ENCODE measurements at places on chromosomes 7 and 10.

DNA sequence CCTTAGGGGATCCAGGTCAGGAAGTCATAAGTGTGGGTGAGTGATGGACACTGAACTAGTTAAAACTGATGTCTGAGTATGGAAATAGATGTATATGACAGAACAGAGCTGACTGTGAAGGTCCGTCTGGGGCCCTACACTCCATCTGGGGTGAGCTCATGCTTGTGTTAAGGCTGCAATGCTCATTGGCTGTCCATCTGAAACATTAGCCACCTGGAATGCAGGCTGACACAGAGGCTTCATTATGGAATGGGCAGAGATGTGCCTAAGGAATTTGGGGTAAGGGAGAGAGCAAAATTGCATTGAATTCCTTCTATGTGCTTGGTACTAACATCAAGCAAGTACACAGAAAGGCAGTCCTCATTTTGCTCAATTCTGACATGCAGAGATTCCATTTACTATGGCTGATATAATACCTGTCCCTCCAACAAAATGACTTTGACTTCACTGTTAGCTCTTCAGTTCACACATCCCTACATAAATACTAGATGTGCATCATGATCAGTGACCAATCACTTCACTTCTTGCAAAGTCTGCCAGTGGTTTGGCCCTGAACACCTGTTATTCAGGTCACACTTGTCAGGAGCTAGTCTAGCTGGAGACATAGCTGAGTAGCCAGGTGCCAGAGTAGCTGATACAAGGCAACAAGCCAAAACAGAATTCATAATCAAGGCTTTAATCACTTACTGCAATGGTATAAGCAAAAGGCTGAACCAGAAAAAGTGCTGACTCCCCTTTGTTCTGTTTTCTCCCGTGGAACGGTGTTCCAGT lies 128.9 kb upstream of the VWC2 start:
- DNase-seq: no peak

GRCh38 chr10:66176772-66177171 lies 749.1 kb upstream of the LRRTM3 start:
- no peak for DNase-seq

DNA sequence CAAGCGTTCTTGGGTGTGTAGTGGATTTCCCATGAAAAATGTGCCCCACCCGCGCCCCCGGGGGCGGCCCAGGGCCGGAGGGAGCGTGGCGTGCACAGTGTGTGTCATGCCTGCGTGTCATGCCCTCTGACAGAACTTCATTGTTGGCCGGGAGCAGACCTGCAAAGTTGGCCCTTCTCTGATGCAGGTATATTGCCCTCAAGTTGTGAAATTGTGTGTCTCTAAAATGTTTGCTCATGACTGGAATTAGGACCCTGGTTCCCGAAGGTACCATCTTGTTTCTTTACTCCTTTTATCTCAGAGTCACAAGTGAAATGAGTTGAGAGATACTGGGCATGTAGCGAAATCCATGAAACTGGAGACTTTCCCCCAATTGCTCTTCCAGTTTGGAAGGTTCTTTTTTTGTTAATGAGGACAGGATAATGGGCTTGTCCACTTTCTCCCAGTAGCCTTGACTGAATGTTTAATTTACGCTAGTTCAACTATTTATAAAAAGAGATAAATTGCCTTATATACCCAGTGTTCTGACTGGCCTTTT lies 26.2 kb downstream of the ADK start:
- peak; percentile 30 for DNase-seq

GRCh38 chr10:78966844-78967488 lies 101.8 kb upstream of the ZMIZ1 start:
- no peak for DNase-seq

- no peak for DNase-seq
Observed at GRCh38 chr7:149226840-149227494, 12.5 kb upstream of the ZNF212 start.

DNA sequence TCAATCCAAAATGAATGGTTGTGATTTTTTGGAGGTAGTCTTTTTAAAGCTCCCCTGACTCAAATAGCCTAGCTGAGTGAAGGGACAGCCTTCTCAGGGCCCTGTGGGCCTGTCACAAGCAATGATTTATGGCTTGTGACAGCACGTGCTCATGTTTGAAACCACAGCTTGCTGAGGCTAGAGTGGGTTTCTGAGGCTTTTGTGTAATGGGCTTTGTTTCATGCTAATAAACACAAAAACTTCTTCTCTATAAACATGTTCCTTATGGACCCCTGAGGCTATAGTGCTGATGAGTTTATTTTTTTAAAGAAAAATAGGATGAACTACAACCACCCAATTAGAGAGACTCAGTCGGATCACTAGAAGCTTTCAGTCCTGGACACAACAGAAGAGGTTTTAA lies 36.1 kb upstream of the BET1 start:
- no peak for DNase-seq

- DNase-seq: no peak
Observed at GRCh38 chr7:43849047-43849446, 20.3 kb downstream of the MRPS24 start.

- no peak for DNase-seq
Observed at GRCh38 chr10:25105262-25105661, 69.5 kb upstream of the GPR158 start.

DNA sequence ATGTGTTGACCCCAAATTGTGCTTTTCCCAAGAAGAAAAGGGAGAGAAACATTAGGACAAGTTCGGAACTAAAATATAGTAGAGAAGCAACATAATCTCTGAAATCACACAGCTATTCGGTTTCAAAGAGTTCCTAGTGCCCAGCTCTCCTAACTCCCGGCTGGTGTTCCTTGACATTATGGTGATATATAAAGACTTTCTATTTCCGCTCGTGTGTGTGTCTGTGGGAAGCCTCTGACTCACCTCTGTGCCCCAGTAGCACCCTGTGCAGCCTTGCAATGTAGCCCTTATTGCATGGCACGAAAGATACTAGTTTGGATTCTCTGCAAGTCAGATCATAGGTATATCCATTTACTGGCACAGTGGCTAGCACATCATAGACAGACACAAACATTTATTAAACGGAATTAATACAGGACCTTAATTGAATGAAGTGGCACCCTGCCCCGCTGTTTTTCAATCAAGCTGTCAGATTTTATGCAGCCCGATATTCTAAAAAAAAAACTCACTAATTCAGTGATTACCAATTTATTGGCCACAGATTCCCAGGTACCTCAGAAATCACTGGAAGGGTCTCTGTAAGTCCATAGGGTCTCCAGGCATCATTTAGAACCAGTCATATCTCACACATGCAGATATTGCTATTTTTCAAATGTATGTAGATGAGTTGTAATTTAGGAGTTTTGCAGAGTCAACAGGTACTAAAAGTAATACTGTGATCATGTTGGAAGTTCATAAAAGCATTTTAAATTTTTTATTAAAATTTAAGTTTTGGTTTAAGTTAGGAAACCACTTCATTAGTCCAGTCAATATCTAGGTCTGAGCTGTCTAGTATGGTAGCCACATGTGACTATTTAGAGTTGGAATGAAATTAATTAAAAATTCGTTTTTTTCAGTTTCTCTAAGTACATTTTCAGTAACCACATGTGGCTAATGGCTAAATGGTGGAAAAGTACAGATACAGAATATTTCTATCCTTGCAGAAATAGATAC lies 43.3 kb downstream of the SFTPD start:
- DNase-seq: peak; percentile 78

DNA sequence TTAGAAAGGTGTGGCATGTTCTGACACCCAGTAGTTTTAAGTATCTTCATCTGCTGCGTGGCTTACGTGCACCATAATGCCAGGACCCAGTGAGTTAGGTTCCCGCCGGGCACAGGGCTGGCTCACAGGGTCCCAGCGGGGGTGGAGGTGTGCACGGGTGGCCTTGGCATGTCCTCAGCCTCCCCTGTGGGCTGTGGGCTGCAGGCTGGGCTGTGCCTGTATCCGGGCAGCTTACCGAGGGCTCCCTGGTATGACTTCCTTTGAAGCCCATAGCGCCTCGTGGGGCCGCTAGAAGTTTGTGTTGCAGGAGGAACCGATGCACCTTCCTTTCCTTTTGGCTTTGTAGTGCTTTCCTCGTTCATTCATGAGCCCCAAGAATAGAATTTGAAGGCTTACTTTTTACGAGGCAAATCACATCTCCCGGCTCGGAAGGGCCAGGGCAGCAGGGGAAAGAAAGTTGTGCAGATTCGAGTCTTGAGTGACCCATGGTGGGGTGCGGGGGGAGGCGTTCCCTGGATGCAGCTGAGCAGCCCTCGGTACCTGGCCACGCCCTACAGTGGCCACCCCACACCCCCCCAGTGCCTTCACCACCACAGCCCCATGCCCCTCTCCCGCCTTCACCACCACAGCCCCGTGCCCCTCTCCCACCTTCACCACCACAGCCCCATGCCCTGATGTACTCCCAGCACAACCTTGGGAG lies 113.2 kb downstream of the WDR37 start:
- no peak for DNase-seq

DNA sequence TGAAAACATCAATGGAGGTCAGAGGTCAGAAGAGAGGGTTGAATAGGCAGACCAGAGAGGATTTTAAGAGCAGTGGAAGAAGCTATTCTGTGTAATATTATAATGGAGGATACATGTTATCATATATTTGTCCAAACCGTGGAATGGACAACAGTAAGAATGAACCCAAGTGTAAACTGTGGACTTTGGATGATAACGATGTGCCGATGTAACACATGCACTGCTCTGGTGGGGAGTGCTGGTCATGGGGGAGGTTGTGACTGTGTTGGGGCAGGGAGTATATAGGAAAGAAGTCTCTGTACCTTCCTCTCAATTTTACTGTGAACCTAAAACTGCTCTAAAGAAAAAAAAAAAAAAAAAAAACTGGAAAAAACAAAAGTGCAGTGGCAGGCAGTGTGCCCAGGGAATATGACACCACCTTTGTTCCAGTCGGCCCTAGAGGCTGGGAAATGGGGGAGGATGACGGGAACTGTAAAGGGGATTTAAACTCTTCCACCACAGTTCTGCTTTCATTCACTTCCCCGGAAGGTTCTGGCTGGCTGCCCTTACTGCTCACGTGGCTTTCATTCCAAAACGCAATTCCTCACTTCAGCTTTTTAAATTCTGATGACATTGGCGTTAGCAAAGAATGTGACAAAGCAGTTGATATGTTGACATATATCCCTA lies 113.7 kb upstream of the ANKRD1 start:
- DNase-seq: no peak

DNA sequence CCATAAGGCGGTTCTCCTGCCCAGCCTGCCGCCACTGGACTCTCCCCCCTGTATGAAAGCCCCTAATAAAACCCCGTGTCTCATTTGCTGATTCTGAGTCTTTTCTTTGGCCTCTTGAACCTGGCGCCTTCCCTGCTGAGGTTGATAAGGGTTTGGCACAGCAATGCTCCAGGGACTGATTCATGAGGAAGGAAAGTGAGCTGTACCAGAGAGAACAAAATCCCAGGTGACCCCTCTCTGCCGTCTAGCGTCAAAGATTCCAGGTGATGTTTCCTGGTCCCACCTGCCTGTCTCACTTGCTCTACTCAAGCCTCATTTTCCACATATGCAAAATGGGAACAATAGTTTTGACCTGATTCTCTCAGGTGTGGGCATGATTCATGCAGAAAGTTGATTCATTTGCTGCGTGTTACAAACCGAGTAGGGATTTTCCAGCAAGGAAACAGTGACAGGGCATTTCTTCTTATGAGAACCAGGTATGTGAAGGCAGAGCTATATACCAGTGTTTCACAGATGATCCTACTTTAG lies 730.6 kb upstream of the IGFBP3 start:
- DNase-seq: no peak

- peak; percentile 37 for DNase-seq
Observed at GRCh38 chr10:121823993-121824463, 103.8 kb downstream of the ATE1 start.

- no peak for DNase-seq
Observed at GRCh38 chr7:146054909-146055308, 61.7 kb upstream of the CNTNAP2 start.

GRCh38 chr10:126618466-126618865 lies 52.0 kb downstream of the C10orf90 start:
- DNase-seq: no peak

DNA sequence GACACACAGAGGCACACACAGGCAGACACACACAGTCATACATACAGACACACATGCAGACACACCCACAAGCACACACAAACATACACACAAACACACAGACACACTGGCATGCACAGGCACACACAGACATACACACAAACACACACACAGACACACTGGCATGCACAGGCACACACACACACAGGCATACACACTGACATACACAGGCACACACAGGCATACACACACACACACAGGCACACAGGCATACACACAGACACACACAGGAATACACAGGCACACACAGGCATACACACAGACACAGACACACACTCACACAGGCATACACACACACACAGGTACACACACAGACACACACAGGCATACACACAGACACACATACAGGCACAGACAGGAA lies 340.7 kb upstream of the VSTM2A start:
- DNase-seq: no peak

- DNase-seq: no peak
Observed at GRCh38 chr10:109996766-109997171, 11.0 kb upstream of the ADD3 start.

DNA sequence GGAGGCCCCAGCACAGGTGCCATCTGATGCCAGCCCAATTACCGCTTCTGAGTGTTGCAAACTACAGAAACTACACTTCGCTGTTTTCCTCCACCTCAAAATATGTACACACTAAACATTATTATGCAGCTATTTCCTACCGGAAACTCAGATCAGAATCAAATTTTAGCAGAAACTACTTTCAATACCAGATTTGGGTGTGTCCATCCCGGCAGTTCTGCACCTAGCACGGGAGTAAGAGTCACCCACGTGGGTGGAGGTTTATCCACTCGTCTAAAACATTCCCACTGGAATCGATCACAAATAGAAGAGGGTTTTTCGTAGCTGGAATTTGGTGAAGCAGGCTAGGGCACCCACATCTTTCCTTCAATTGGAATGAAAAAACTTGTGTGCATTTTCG lies 214.4 kb upstream of the PRKCQ start:
- no peak for DNase-seq

GRCh38 chr7:91201442-91202113 lies 62.7 kb upstream of the FZD1 start:
- no peak for DNase-seq

DNA sequence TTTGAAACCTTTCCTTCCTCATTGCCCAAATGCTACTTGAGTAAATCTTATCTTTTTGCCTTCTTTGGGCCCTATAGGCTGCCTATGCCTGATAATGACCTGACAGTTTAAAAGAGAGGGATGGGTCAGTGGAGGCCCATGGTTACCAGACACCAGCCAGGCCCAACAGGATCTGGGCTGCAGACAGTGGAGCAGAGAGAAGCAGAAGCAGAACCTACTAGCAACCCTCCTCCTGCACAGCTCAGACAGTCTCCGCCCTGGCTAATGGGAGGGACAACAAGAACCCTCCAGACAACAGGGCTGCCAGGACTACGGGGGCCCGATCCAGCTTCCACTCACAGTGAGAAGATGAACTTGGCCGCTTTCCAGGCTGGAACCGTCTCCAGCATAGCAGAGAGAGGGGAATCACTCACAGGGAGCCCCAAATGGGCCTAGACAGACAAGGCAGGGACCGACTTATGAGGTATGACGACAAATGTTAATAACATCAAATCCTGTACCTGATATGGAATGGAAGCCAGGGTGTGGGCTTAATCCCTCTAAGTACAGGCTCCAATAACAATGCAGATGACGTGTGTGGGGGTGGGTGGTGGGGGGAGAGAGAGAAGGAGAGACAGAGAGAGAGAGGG lies 31.7 kb upstream of the DGKI start:
- DNase-seq: no peak

All from kidney capillary endothelial cell (primary cell).